Stimulated activated CD4-positive, alpha-beta T cell treated with anti-CD3 and anti-CD28 coated beads, Interleukin-15, amount 100 ng/mL, for 1 hour (primary cell): ENCODE measurements at places on chromosomes 5 and 9.

- no peak for DNase-seq
Measured at GRCh38 chr9:84207491-84207951, 133.0 kb downstream of the SLC28A3 start.

DNA sequence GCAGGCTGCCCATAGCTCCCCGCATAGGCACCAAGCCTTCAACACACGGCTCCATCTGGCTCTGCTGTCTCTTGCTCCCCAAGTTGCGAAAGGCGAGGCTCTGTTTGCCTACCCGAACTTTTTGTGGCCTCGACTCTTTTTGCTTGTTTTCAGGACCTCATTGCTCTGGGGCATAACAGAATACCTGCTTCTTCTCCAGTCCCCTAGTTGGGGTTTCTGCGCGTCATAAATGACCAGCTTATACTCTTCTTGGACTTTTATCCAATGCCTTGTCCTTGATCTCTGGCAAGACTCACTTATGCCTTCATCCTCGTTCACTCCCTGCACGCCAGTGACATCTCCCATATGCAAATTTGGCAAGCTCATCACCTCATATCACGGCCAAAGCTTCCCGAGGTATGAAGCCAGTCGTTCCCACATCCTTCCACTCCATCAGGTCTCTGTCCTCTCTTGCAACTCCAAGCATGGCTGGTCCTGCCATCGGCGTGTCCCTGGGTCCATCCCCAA, 238.8 kb upstream of the ADAMTS16 start:
- no peak for DNase-seq

- no peak for DNase-seq
Measured at GRCh38 chr9:126205265-126205664, 121.4 kb upstream of the MVB12B start.

GRCh38 chr5:40150896-40151295, 528.8 kb upstream of the PTGER4 start:
- DNase-seq: no peak

GRCh38 chr5:107470295-107470582, 200.5 kb downstream of the EFNA5 start:
- no peak for DNase-seq

DNA sequence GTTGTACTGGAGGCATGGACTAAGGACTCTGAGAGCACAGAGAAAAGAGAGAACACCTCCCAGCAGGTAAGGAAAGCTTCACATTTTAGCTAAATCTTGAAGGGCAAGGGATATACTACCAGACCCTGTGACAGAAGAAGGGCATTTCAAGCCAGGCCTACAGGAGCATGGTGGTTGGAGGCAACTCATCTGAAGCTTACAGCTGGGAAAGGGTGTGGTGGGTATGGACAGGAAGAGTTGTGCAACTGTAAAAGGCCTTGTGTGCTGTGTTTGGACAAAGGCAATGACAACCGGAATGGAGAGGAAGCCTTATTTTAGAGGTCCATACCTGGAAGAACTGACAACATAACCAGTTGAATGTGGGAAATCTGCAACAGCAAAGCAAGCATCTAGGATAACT, 31.2 kb downstream of the NIPSNAP3B start:
- DNase-seq: no peak

GRCh38 chr9:86281593-86282076, 703 bp downstream of the ISCA1 start:
- no peak for DNase-seq
